D721Med (cell line): ENCODE measurements at places on chromosomes 4 and X.

- DNase-seq: peak; percentile 90
Measured at GRCh38 chr4:6783111-6783981, 819 bp downstream of the KIAA0232 start.

GRCh38 chrX:119625843-119626242 is 19.6 kb upstream of the NKRF start:
- DNase-seq: no peak

GRCh38 chrX:154028502-154029184 is 8.9 kb upstream of the IRAK1 start:
- no peak for DNase-seq

DNA sequence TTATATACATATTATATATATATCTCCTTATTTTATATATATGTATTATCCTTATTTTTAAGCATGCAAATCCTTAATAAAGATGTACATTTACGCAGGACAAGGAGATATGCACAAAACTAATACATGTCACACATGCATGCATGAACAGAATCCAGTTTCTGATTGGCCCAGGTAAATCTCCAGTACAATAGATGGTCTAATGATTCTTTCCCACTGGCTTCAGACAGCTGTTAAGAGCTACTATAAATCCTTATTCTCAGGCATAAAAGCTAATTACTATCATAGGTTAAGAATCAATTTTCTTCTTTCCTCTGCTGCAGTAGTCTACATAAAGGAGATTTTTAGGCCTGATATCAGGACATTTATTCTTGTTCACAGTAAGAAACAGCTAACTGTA is 689.8 kb downstream of the KCTD8 start:
- no peak for DNase-seq

DNA sequence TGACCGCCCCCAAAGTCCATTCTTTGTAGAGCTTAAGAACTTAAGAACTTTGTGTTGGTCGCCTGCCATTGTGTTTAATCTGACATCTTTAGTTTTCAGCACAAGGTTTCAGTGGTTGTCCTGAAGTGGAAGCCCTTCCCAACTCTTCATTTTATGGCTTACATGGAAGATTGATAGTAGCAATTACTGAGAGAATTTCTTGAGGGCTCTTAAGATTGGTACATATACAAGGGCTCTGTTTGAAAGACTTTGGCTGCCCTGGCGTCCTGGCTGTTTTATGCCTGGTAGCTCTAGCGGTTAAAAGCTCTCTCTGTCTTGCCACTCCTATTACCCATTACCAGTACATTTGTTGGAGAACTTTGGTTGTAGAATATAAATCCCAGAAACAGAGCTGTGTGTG is 75.0 kb downstream of the KDM6A start:
- DNase-seq: no peak

GRCh38 chrX:136310411-136310810 is 9.6 kb downstream of the ADGRG4 start:
- DNase-seq: no peak
